Jurkat, Clone E6-1 (cell line): ENCODE measurements at places on chromosomes 7 and 10.

- DNase-seq, result no peak
These were observed 16.6 kb upstream of the FGFR2 start for GRCh38 chr10:121614613-121615434.

DNA sequence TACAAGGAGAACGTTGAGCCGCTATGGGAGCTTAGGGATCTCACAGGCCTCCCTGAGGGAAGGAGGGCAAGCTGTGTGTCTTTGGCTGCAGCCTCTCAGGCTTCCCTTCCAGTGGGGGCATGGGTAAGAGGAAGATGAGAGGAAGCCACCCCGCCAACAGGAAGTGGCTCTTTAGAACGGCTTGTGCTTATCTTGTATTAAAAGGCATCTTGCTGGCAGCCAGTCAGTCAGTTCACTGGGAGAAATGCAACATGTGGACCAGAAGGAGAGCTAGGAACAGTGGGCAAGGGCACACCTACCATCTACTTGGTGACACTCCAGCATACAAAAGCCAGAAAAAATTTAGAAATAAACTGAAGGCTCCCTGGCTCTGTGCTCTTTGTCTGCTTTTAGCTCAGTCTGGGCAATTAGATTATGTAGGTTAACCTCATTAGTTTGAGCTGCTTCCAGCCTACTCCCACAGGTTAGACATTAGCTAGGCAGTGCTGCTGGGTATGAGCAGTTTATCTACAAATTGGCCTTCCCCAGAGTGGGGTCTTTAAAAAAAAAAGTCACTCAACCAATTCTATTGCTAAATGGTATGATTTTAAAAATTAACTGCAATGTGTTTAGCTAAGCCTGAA, 595.9 kb downstream of the KCNMA1 start:
- DNase-seq, result peak; percentile 90

- no peak for DNase-seq
These were observed 34.5 kb downstream of the PRR15 start for GRCh38 chr7:29598137-29598536.

GRCh38 chr7:44386139-44386913, 60.9 kb upstream of the CAMK2B start:
- no peak for DNase-seq

DNA sequence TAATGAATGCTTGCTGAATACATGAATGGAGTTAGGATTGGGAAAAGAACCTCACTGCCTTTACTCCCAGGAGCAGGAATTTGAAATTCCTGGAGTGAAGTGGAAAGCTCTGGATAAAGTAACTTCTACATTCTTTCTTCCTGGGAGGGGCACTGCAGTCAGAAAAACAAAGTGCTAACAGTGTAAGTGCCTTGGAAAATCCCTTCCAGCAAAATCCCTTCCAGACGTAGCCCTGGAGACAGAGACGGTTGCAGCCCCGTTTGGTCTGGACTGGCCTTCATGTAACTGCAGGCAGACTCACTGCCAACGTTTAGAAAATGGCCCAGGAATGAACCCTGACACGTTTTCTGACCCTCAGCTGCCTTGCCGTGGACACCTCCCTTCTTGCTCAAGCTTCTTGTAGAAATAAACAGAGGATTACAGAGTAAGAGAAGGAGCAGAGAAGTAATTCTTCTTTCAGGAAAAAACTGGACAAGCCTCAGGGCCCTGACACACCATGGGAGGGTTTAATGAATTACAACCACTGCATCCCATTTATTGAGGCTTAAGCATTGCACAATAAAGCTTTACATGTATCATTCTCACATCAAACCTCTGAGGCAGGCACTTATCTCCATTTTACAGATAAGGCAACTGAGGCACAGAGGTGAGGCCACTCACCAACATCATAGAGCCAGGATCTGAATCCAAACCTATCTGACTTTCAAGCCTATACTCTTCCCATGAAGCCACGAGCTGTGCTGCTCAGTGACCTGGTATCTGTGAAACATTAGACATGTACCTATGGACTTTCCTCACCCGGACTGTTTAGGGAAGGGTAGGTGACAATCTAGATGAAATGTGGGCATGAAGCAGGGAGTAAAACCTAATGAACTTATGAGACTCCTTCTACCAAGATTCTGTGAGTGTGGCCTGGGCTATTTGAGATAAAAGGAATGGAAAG, 7.8 kb downstream of the ITPRIP start:
- DNase-seq, result no peak

DNA sequence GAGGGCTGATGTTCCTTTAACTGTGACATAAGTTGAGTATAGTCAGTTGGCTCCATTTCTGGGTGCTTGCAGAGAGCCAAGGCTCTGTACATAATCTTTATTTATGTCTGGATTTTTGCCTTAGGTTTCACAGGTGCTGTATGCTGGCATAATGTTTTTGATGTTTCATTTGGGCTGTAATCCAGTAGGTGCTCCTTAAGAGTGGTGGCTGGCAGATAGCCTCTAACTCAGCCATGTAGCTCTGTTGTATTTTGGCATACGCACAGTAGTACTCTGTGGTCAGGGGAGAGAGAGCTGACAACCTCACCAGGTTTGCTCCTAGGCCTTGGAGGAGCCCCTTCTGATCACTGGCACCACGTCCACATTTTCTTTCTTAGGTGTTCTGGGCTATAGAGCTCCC, 61.1 kb downstream of the RNF133 start:
- no peak for DNase-seq

- no peak for DNase-seq
These were observed 1184.9 kb upstream of the C7orf33 start for GRCh38 chr7:147405621-147406020.

GRCh38 chr7:81159402-81159801, 240.6 kb upstream of the SEMA3C start:
- no peak for DNase-seq

GRCh38 chr10:91635401-91636400, 2.8 kb upstream of the PPP1R3C start:
- DNase-seq, result peak; percentile 63

GRCh38 chr10:36676756-36677430, 448.5 kb upstream of the ANKRD30A start:
- DNase-seq, result no peak

GRCh38 chr7:75054744-75055143, 18.9 kb downstream of the RCC1L start:
- DNase-seq, result no peak

- no peak for DNase-seq
These were observed 191.3 kb downstream of the HECW1 start for GRCh38 chr7:43303740-43304241.

- DNase-seq, result no peak
These were observed 137.9 kb downstream of the DIP2C start for GRCh38 chr10:551373-552252.

DNA sequence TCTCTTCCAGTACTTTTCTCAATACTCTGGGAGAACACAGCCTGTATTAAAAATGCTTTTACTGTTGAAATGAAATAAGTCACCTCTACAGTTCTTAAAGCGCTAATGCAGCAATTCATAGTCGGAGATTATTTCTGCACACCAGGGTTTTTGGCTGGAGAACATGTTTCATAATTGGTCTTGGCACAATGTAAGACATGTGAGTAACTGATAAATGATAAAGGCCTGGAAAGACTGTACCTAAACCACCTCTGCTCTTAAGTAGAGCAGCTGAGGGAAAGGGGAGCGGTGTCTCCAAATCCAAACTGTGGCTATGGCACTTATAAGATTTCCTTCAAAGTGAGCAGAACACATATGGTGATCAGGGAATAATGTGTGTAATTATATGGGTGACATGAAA, 390.3 kb upstream of the MBL2 start:
- DNase-seq, result no peak

- DNase-seq, result no peak
These were observed 465.1 kb upstream of the ADARB2 start for GRCh38 chr10:2202401-2202800.

DNA sequence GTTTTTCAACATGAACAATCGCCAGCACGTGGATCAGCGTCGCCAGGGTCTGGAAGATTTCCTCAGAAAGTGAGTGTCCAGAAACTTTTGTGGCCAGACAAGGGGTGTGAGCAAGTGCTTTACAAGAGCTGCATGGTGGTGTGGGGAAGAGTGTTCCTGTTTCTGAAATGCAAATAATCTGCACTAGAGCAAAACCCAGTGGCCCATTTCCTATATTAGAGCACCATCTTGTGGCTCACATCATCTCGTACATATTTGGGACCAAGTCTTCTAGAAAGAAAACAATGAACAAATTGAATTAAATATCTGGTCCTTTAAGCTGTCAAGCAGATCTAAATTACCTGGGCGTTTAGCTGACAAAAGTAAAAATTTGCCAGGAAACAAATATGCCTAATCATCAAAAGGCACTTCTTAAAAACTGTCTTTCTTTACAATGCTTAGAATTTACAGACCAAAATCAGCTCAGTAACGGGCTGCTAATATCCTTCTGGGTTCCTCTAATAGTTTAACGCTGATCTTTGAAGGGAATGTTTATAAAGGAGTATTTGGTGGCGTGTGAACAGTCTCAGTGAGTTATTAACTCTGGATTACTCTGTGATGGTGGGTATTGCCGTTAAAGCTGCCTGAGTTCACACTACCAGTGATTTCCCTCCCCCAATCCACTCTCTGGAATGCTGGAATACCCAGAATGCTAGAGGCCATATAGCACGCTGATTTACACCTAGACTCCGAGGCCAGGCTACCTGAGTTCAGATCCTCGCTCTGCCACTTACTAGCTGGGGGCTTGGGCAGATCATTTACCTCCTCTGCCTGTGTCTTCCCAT, 73.6 kb downstream of the SNX10 start:
- peak; percentile 59 for DNase-seq

DNA sequence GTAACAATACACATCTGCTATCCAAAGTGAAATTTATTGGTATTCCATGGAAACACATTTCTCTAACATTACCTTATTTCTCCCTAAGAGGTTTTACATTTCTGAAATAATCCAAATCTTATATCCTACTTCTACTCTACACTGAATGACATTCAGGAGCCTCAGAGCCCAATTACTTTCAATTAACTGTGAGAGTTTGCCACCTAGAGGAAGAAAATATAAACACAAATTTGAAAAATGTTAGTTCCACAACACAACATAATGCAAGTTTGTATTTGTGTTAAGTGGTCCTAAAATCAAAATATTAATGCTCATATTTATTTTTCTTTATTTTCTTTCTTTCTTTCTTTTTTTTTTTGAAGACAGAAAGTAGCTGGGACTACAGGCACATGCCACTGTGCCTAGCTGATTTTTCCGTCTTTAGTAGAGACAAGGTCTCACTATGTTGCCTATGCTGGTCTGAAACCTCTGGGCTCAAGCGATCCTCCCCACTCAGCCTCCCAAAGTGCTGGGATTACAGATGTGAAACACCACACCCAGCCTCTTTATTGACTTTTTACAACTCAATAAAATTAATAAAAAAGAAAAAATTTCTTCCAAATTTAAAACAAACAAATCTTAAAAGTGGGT, 46.0 kb downstream of the ATAD1 start:
- DNase-seq, result peak; percentile 28

DNA sequence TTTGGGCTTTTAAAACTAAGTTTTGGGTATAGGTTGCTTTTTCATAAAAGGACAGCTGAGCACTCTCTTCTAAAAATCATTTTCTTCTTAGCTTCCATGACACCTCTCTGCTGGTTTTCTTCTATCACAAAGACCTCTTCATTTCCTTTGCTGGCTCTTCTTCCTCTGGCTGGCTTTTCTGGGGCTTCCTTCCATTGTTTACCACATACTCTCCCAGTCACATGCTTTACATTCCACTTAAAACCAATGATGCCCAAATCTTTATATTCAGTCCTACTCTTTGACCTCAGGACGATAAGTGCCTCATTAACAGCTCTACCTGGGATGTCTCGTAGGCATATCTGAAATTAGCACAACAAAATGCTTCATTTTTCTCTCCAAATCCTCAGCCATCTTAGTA, 26.8 kb downstream of the FAM133B start:
- no peak for DNase-seq

- DNase-seq, result no peak
These were observed 33.1 kb downstream of the NUB1 start for GRCh38 chr7:151374726-151375125.

DNA sequence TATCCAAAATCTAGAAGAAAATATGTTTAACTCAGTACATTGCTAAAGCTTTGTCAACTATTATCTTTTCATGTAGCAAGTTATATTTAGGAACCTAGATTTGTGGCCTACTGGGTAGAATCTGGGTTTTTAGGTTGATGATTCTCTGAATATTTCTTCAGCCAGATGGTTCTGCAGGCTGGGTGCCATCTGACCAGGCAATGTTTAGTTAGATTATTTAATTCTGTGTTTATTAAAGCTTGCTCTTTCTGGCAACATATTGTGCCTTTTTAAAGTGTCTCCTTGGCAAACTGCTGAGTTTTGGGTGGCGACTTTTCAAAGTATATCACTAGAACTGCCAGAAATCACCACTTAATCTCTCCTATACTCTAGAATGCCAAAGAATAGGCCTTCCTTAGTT, 114.1 kb downstream of the LHFPL3 start:
- DNase-seq, result no peak

DNA sequence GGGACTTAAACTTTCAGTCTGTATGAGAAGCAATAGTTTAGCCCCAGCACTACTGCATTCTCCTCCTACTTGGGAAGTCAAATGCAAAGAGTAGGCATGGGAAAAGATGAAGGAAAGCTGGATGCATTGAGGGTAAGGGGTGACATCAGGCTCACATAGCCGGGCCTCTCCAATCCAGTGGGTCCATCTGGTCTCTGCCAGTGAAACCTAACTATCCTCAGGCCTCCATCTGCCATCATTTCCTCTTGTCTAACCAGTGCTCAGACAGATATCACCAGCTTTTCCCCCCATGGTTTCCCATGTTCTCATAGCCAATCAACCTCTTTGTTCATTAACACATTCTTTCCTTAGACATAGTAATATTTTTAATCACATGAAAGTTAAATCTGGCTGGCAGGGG, 118.3 kb downstream of the DGKI start:
- no peak for DNase-seq

- no peak for DNase-seq
These were observed 69.2 kb downstream of the PHYHIPL start for GRCh38 chr10:59245686-59246085.

DNA sequence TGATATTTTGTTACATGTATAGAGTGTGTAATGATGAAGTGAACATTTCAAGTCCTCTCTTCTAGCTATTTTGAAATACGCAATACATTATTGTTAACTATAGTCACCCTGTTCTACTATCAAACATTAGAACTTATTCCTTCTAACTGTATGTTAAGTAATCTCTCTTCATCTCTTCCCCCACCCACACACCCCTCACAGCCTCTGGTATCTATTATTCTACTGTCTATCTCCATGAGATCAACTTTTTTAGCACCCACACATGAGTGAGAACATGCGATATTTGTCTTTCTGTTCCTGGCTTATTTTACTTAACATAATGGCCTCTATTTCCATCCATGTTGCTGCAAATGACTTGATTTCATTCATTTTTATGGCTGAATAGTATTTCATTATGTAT, 57.7 kb upstream of the EGR2 start:
- no peak for DNase-seq

- DNase-seq, result peak; percentile 31
These were observed 12.3 kb downstream of the DDC start for GRCh38 chr7:50552921-50553320.

GRCh38 chr7:63106506-63107388, 891.9 kb upstream of the ZNF722 start:
- no peak for DNase-seq

DNA sequence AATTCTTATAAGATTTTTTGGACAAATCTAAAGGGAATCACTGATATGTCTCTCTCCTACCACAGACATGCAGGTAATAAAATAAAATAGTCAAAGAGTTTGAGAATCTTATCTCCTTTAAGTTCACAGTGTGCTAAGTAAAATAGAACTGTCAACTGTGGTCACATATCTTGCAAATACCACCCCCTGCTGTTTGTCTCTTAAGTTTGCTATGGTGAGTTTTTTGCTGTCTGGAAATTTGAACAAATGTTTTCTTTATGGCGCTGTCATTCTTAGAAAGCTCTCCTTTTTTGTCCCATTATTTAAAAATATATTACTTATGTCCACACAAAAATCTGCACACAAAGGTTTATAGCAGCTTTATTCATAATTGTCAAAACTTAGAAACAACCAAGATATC, 19.6 kb downstream of the GIMAP5 start:
- peak; percentile 79 for DNase-seq
